ENCODE measurements at places on chromosomes 2 and 18. TPM values are rescaled to one million over a fixed set of nuclear protein-coding genes. Genes with fewer than 3 reads are reported as not detected.

The CFAP221 gene
- total RNA-seq: not detected

The GULP1 gene
- 7.9 TPM for total RNA-seq

The IL36B gene
- not detected for total RNA-seq

The PTH2R gene
- not detected for total RNA-seq

The HOXD9 gene
- not detected for total RNA-seq

The SRD5A2 gene
- not detected for total RNA-seq

The ALLC gene
- total RNA-seq: not detected

The NAT8 gene
- not detected for total RNA-seq

The GPR35 gene
- not detected for total RNA-seq

The AOX1 gene
- 76.8 TPM for total RNA-seq

The CHRNG gene
- total RNA-seq: not detected

The ABCG5 gene
- total RNA-seq: not detected

The CD207 gene
- not detected for total RNA-seq

The SLC19A3 gene
- total RNA-seq: 2.2 TPM

The FHOD3 gene
- under 0.01 TPM for total RNA-seq

The FAM124B gene
- total RNA-seq: 1.8 TPM

The MAPRE3 gene
- 6.0 TPM for total RNA-seq

The ALK gene
- total RNA-seq: not detected

The AGAP1 gene
- total RNA-seq: 21.8 TPM

All from cardiac atrium fibroblast (primary cell).